ENCODE measurements at places on chromosomes 7 and 10.

- no peak for DNase-seq
These were observed 531.1 kb downstream of the LRMDA start for GRCh38 chr10:75962395-75963061.

DNA sequence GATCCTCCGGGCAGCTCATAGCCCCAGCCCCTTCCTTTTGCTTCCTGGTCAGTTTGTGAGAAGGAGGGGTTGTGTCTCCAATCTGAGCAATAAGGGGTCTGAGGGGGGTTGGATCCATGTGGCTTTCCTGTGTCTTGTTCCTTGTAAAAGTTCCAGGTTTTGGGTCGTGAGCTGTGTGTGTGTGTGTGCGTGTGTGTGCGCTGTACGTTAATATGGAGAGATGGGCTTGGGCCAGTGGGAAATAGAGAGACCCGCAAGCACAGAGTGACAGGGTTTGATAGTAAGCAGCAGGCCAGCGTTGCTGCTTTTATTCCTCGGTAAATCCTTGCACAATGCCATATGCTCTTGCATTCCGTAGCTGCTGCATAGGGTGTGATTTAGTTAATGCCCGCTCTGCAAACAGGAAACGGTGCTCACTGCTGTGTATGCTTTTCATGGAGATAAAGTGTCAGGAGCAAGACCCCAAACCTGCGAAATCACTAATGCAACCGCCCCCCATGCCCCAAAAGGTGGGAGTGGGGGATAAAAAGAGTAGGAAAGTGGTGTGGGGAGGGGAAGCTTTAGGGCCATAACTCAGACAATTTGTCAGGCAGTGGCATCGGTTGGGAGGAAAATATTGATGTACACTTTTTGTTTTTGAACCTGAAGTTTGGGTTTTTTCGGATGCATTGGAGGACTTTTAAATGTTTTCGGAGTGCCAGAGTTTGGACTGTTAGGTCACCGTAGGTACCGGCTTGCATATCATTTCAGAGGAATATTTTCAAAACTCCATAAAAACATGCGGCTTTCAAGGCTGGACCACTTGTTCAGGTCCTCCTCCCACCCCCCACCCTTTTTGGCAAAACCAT is 108.7 kb downstream of the TCF7L2 start:
- no peak for DNase-seq

DNA sequence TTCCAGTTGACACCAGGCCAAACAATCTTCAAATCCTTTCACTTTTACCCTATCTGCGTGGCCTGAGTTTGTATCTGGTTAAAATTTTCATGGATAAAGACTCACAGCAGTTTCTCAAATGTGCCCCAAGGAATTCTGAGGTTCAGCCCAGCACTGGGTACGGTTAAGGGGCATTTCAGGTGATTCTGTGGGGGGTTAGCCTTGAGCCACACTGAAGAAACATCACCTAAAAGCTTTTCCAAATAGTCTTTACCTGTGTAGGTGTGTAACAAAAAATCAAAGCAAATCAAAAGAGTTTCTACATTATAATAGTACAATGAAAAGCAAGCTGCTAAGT is 83.8 kb upstream of the DNAJC1 start:
- no peak for DNase-seq

GRCh38 chr10:120327675-120328074 is 129.4 kb upstream of the PLPP4 start:
- no peak for DNase-seq

- DNase-seq, result no peak
These were observed 23.9 kb downstream of the OPALIN start for GRCh38 chr10:96334616-96335526.

- no peak for DNase-seq
These were observed 16.0 kb upstream of the SLC29A3 start for GRCh38 chr10:71302874-71303568.

DNA sequence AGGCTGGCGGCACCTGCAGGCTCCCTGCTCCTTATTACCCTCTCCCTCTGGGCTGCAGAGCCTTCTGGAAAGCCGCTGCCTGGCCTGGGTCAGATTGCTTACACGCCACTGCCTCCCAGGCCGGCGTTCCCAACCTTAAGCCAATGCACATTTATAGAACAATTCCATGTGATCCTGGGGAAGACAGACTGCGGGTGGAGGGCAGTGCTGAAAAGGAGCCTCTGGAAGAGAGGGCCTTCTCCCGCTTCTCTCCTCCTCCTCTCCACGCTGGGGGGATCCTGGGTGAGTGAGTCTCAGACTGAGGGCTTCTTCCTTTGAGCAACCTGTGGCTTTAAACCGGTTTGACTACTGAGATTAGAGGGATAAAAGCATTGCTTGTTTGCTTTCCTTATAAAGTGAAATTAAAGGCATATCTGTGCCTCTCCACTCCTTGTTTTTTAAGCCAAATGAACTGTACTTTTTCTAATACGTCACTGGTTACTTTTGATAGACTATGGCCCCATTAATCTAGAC is 5.5 kb downstream of the TACC2 start:
- DNase-seq, result no peak

DNA sequence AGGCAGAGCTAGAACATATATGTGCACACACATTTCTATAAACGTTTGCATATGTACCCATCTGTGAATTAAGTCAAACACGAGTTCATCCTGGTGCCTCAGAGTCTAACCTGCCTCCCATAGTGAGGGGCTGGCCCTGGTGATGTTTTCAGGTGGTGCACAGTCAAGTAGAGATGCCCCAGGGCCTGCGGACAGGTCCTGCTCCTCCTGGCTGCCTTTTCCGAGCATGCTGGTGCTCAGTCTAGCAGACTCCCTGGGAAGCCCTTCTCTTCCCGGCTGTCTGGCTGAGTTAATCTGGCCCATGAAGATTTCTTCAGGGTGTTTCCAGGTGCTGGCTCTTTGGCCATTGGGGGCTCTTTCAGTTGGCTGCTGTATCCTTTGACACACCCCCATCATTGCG is 14.3 kb downstream of the ADCY1 start:
- no peak for DNase-seq

DNA sequence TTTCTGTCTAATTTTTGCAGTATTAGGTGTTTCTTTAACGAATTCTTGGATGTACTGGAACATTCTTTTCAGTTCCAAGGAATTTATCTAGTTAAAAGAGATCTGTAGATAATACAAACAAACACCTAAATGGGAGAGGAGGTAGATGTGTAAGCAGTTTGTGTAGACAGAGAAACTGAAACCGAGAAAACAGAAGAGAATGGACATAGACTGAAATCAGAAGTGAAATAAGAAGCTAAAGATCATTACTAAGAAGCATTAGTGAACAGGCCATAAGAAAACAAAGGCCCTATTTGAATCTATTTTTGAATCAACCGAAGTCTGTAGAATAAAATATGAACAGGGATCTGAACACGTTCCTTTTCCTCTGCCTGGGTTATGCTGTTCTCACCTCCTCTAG is 26.5 kb upstream of the TMEM229A start:
- no peak for DNase-seq

- DNase-seq, result no peak
These were observed 108.4 kb downstream of the GRB10 start for GRCh38 chr7:50674299-50674698.

DNA sequence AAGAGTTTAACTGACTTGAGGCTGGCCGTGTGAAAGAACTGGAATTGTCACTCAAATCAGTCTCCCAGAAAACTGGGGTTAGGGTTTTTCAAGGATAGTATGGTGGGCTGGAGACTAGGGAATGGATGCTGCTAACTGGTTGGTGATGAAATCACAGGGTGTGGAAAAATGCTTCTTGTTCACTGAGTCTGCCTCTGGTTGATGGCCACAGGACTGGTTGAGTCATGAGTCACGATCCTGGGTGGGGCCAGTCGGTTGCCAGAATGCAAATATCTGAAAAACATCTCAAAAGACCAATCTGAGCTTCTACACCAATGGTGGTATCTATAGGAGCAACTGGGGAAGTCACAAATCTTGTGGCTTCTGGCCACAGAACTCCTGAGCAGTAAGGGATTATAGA is 16.3 kb upstream of the BAMBI start:
- DNase-seq, result no peak

DNA sequence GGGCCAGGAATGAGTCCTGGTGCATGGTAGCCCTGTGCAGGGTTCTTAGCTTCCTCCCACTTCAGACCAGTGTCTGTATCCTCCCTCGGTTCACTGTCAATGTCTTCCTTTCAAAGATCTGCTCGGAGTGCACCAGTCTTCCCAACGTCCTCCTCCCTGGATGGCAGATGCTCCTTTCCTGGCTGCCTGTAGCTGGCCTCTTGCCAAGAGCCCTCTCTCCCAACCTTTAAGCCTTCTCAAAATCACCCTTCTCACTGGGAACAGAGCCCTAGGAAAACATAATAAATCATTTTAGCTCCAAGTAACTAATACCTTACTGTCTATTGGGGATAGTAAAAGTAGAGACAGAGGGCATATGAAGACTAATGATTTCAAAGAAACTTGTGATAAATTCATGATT is 490.6 kb downstream of the CCSER2 start:
- no peak for DNase-seq

DNA sequence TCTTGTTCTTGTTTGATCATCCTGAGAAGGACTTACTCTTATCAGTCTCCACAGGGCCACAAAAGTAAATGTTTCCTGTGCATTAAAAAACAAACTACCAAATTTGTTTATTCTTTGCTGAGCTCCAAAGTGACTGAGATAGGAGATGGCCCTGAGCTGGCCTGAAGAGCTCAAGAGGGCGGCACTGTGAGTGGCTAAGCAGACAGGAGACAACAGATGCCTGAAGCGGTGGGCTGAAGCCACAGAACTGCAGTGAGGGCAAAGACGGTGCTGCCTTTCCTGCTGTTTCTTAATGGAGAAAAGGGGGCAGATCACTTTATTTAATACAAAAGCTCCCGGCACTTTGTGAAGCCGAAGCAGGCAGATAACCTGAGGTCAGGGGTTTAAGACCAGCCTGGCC is 379.6 kb downstream of the ARL4A start:
- no peak for DNase-seq

DNA sequence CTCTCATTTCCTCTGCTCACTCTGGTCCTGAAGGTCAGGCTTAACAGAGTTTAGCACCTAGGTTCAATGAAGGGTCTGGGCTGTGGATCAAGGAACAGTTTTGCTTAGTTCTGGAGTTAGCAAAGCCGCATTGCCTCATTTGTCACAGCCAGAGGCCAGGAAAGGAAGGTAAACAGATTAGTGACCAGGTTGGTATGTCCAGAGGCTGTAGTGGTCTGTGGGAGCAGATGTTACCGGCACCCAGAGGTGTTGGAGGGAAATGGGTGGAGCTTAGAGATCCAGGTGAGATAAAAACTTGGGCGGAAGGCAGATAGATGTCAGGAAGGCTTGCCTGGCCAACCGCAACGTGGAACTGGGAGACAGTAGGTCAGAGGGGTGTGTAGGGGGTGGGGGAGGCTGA is 36.6 kb upstream of the ZMIZ2 start:
- no peak for DNase-seq

DNA sequence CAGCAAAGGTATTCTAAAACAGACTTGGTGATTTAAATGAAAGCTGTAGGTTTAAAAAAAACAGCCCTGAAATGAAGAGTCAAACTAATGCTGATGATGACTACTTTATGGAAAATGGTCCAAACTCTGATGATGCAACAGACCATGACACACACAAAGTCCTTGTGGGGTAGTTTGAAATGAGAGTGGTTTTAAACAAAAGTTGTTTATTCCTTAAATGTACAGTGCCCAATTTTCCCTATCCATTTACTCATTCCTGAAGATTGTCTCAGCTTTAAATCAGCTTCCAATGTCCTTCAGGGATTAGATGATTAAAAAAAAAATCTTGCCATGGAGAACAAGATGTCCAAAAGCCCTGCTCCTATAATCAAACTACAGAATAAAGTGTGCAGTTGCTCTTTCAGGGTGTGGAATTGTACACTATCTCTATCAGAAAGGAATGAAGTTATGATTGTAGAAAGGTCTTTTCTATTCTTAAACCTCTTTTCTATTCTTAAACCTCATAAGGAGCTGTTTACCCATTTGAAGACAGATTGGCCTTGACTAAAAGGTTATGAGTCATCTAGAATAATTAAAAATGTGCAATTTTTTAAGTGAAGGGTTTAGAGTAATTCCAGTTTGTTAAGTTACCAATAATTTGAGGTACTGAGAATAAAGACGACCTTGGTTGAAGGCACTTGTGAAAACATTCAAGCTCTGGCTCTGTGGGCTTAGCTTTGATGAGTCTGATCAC is 70.2 kb upstream of the ITGA8 start:
- DNase-seq, result no peak

- no peak for DNase-seq
These were observed 152.5 kb upstream of the PHF14 start for GRCh38 chr7:10821156-10821555.

- no peak for DNase-seq
These were observed 380.7 kb upstream of the STEAP1 start for GRCh38 chr7:89773611-89774010.

DNA sequence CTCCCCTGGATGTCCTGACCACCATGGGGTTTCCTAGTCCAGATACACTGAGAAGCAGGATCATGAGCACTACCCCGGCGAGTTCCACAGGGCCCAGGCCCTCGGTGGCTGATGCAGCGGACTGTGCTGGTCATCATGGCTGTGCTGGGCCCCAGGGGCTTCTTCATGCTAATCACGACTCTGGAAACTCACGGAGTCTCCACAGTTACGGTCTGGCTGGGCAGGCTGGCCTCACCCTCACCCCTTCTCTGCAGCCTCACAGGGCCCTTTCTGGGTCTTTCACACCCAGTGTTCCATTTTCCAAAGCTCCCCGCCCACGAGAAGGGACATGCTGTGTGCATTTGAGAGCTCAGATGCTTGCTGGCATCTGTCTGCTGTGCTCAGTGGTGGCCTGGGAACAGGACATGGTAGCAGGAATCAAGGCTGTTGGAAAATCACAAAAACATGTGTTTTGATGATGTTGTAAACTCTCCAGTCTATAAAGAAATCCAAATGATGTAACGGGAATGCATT is 119.0 kb downstream of the PTPN20 start:
- no peak for DNase-seq

DNA sequence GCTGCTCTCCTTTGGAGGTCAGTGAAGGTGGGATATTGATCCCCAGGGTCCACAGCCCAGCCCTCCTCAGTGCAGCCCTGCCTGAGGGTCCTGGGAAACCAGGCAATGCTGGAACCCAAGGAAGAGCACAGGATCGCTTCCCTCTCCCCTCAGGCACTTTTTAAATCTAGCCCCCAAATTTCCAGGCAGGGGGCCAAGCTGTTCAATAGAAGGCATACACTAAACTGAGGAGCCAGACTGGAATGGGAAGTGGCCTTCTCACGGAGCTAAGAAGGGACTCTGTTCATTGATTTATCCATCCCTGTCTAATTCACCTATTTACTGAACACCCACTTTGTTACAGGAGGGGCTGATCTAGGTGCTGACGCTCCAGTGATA is 60.3 kb downstream of the GLI3 start:
- no peak for DNase-seq

- DNase-seq, result no peak
These were observed 32.9 kb downstream of the TMEM168 start for GRCh38 chr7:112757337-112757736.

DNA sequence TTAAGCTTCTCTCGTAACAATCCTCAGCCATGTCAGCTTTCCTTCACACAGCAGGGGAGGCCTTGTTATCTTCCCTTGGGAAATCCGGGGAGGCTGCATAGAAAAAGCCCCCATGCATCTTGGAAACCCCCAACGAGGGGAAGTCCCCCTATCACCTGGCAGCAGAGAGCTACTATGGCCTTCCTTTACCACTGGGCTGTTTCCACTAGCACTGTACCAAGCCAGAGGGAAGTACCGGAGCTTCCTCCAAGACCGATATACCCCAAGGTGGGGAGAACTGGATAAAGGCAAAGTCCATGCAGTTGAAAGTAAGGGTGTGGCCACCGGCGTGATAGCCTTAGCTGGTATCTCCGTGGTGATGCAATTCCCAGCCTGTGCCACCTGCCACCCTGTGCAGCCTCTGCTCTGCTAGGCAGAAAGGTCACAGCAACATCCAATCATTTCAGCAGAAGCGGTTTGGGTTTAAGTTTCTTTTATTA is 4.4 kb upstream of the CLIP2 start:
- DNase-seq, result no peak

- no peak for DNase-seq
These were observed 98.8 kb downstream of the CACNB2 start for GRCh38 chr10:18238870-18239485.

Data from activated naive CD4-positive, alpha-beta T cell treated with anti-CD3 and anti-CD28 coated beads, Interleukin-2, amount 50 U/mL, for 16 hours (primary cell).